Kidney epithelial cell (primary cell): ENCODE measurements at places on chromosomes 13 and 19.

- DNase-seq: no peak
Measured at GRCh38 chr13:55440465-55441085, 1700.1 kb upstream of the PRR20A start.

DNA sequence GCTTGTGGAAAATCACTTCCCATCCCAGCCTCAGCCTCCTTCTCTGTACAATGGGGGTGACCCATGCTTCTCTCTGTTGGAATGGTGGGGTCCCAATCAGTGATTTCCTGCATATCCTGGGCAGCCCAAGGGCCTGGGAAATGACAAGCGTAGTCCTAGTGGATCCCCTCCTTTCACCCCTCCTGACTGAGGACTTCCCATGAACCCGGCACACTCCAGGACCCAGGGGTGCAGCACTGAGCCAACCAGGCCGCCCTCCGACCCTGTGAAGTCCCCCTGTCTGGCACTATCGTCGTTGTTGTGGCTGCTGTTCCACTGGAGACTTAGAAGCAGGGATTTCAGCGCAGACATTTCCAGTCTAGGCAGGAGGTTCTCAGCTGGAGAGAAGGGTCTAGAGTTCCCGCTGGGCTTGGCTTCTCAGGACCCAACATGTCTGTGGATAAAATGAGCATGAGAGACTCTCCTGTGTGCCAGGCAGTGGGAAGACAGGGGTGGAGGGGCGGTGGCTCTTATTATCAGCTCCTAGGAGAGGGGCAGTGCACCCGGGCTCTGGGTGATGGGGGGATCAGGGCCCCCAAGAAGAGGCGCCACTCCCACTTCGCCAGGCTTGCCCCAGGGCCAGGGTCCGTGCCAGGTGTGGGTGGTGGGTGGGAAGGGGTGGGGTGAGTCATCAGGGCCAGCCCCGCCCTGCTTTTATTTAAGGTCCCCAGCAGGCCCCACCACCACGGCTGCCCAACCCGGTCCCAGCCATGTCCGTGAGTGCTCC is at the start of gene LGALS7B:
LGALS7B (plus strand) TSS at position 723 of the 766 bp plus-strand sequence; CDS start at position 750, 27 bp downstream.
- DNase-seq: no peak

- DNase-seq: no peak
Measured at GRCh38 chr13:111166882-111167675, 52.0 kb downstream of the ARHGEF7 start.

DNA sequence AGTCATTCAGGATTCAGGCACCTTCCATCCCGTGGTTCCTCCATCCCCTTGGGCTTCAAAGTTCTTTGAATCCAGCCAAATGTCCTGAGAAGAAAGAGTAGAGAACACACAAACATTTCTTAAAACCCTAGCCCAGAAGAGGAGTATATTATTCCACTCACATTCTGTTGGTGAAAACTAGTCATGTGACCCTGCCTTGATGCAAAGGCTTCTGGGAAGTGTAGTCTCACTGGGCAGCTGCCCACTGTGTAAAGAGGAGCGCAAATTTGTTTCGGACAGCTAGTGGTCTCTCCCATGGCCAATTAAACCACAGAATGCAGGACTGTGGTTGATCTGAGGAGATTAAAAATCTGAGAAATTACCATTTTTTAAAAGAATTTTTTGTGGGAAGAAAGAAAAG is 304.4 kb downstream of the SUCLA2 start:
- DNase-seq: no peak

GRCh38 chr19:10797078-10797477 is 38.9 kb downstream of the TMED1 start:
- DNase-seq: no peak

- no peak for DNase-seq
Measured at GRCh38 chr13:37601648-37602440, 3.3 kb upstream of the POSTN start.

DNA sequence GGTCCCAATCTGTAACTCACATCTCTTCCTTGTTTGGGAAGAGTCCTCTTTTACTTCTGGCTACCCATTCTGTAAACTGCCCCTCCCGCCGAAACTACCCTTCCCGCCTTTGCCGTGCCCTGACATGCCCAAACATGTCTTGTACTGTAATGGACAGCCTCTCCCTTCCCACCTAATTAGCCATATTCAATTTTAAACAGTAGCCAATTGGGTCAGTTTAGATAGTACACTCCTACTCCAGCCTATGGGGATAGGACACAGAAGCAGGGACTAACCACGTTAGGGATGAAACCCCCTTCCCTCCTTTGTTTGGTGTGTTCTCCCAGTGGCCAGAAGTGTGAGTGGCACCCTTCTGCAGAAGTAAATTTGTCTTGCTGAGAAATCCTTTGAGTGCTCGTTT is 34.2 kb downstream of the SACS start:
- no peak for DNase-seq

DNA sequence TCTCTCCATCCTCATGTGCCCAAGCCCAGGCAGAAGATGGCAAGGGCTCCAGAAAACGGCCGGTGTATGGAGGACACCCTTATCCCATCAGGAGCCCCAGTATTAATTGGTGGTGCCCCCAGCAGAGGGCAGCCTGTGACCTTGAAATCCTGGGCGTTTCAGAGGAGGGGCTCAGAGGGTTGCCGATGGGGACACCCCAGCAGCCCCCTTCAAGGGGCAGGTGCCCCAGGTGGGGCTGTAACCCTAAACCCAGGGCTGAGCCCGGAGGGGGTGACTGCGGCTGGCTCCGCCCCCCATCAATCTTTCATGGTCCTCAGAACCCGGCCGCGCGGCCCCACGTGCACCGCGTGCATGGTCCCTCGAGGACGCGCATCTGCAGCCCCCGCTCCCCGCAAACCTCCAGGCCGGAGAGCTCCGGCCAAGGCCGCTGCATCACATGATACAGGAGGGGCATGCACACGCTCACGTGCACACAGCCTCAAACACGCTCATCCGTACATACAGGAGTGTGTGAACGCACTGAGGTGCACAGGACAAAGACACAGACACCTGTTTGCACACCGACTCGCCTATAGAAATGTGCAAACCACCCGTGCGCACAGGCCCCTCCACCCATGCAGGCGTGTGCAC is 949 bp downstream of the RAB3A start:
- no peak for DNase-seq

- no peak for DNase-seq
Measured at GRCh38 chr13:100860866-100861265, 186.3 kb upstream of the TMTC4 start.

DNA sequence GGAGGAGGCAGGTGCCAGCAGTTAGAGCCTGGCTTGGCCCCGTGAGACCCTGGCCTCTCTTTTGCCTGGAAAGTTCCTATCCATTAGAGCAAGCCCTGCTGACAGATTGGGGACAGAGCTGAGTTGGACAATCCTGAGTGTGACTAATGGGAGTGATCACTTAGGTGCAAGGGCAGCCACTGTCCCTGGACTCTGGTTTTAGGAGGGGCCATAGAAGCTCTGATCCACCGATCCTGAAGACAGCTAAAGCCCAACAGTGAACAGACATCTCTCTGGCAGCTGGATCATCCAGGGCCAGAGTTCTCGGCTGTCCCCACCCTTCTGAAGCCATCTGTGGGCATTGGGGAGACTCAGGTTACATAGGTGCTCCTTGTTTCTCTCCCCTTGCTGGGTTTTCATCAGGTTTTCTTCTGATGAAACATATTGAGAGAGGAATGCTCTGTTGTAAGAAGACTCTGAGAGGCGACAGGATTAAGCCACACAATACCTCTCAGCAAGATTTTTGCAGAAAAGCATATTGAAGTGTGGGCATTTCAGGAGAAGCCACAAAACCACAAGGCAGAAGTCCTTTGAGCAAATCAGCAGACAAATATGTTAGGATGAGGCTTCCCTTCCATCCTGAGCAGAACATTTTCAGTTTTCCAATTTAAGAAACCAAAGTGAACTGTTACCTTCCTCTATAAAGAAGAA is 288.0 kb upstream of the MAB21L1 start:
- no peak for DNase-seq

DNA sequence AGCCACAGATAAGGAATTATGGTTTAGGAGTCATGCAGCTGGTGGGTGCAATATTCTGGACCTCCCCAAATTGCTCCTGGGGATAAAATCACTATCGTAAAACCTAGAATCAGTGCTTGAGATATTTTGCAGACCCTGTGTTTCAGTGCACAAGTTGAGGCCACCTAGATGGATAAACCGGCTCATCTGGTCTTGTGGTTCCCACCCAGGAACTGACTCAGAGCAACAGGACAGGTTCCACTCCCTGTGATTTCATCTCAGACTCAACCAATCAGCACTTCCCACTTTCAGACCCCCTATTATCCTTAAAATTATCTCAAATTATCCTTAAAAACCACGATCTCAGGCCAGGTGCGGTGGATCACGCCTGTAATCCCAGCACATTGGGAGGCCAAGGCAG is 21.0 kb downstream of the FBXL12 start:
- no peak for DNase-seq

DNA sequence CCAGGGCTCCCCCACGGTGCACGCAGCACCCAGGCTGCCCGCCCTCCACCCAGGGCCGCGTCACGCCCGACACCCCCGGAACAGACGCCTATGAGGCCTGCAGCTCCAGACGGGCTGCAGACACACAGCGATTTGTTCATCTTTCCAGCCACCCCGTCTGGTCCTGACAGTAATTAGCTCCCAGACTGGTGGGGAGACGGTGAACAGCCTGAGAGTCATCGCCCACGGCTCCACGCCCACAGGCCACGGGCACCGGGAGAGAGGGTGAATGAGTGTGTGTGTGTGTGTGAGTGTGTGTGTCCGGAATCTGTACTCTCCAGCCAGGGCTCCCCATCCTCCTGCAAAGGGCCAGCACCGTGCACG is 18.1 kb downstream of the GADD45B start:
- no peak for DNase-seq

GRCh38 chr13:102597029-102597961 is 509 bp downstream of the TPP2 start:
- no peak for DNase-seq

GRCh38 chr13:100203696-100204367 is 114.9 kb downstream of the PCCA start:
- peak; percentile 43 for DNase-seq

- no peak for DNase-seq
Measured at GRCh38 chr19:50902640-50903039, 8.6 kb downstream of the KLK4 start.

DNA sequence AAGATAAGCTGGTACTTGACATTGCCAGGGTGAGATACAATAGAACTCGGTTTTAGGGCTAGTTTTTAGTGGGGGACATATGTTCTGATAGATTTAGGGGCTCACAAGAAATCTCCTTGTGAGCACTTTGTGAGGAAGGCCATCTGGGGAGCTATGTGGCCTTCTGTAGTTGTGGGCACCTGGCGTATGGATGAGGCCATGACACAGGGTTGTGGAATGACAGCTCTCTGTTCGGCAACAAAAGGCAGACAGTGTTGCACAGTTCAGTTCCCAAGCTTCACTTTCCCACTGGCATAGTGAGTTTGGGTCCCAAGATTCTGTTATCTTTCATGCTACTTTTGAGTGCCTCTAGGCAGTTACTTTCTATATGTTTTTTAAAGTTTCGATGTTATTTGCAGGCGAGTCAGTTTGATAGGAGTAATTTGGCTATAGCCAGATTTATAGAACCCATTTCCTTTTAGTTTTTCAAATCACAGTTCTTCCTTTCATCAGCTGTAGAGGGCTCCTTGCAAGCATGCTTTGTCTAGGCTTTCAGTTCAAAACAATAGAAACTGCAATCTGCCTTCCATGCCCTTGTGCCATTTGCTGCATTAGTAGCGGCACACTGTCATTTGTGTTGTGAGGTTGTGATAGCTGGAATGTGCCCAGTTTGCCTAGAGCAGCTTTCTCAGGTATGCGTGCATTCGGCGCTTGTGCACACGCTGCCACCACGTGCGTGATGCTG is 70.6 kb upstream of the TEX29 start:
- DNase-seq: no peak

DNA sequence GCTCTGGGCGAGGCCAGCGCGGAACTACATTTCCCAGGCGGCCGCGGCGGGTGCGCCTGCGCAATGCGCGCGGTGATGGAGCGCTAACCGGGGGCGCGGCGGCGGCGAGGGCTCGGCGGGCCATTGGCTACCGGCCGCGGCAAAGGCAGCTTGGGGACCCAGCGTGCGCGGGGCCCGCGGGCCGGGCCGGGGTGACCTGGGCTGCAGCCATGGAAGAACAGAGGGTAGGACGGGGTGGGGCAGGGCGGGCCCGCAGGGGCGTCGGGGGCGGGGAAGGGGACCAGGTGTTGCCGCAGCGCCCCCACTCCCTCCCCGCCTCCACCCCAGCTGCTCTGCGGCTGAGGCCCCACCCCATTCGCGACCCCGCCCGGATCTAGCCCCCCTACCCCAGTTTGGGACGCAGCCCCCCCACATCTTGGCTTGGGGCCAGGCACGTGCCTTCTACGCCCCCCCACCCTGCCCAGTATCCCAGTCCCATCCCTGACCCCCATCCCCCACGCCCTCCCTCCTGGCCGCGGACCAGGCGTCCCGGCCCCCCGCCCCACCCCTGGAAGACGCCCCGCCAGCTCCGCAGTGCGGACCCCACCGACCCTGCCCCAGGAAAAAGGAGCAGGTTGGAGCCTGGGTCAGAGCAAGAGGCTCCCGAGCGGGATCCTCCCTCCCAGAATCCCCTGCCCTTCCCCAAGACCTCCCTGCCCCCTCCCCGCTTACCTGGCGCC is at the start of gene FSD1:
FSD1 (plus strand) TSS at position 61 of the 719 bp plus-strand sequence; CDS start at position 210, 149 bp downstream.
- no peak for DNase-seq

GRCh38 chr19:52898101-52898500 is 666 bp upstream of the ZNF320 start:
- no peak for DNase-seq

- no peak for DNase-seq
Measured at GRCh38 chr19:45423589-45424190, at the start of gene ERCC1. ERCC1 (minus strand) TSS chr19:45423917; CDS start chr19:45423374, 543 bp downstream.

DNA sequence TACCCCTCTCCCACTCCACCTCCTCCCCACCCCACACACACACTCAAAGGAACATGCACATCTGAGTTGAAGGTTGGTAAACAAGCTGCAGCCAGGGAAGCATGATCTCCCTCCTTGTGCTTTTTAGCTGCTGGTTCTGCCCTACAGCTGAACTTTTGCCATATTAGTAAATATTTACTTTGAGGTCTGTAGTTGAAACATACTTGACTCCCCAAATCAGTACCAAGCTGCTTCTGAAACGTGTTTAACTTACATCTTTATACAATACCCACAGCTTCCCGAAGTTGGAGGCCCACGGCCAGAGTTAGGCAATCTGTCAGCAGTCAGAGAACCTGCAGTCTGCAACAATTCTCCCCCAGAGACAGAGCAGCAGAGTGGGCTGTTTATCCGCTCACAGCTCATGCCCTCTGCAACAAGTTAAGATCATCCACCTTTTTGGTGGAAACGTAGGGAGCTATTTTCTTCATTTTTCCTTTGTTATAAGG is 1.5 kb upstream of the PCDH20 start:
- DNase-seq: no peak

- peak; percentile 75 for DNase-seq
Measured at GRCh38 chr19:45691516-45692186, at the start of gene SNRPD2. SNRPD2 (minus strand) TSS chr19:45691953; CDS start chr19:45691888, 65 bp downstream.

- DNase-seq: no peak
Measured at GRCh38 chr13:46211116-46211482, 629 bp upstream of the LRRC63 start.
